CD4-positive, alpha-beta T cell (primary cell): ENCODE measurements at places on chromosomes 11 and 22.

- DNase-seq = no peak
Observed at GRCh38 chr11:85855341-85855656, at the start of gene CCDC83. Gene CCDC83 (plus strand): TSS chr11:85855383. CDS start chr11:85865124, 9,741 bp downstream.

GRCh38 chr22:21975273-21975672, 7.3 kb downstream of the TOP3B start:
- DNase-seq = no peak

GRCh38 chr11:63532799-63533475, 3.7 kb upstream of the PLAAT4 start:
- no peak for DNase-seq

DNA sequence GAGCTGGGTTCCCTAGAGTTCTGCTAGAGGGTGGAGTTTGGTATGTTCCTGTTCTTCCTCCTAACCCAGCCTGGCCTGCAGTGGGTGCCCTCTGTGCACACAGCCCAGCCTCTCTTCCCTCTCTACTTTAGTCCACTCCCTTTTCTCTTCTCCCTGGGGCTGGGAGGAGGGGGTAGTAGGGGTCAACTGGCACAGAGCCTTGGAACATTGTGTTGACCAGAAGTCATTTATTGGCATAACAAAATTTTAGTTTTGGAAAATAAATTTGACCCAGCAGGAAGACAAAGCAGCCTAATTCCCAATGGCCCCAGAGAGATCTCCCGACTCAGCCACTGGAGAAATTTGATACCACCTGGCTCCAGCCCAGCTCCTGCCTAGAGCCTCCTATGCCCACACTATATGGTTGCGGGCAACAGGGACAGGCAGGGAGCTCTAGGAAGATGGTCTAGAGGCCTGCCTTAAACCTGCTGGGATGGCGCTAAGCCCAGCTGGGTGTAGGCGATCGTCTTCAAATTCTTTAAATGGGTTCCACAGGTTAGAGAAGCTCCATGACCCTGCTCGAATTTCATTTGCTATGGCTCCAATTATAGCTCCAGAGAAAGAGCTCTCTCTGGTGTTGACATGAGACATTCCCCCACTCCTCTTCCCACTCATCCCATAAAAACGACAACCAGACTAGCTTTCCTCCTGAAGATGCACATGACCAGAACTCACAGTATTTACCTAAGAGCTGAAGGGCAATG, 9.9 kb downstream of the PCSK7 start:
- no peak for DNase-seq

DNA sequence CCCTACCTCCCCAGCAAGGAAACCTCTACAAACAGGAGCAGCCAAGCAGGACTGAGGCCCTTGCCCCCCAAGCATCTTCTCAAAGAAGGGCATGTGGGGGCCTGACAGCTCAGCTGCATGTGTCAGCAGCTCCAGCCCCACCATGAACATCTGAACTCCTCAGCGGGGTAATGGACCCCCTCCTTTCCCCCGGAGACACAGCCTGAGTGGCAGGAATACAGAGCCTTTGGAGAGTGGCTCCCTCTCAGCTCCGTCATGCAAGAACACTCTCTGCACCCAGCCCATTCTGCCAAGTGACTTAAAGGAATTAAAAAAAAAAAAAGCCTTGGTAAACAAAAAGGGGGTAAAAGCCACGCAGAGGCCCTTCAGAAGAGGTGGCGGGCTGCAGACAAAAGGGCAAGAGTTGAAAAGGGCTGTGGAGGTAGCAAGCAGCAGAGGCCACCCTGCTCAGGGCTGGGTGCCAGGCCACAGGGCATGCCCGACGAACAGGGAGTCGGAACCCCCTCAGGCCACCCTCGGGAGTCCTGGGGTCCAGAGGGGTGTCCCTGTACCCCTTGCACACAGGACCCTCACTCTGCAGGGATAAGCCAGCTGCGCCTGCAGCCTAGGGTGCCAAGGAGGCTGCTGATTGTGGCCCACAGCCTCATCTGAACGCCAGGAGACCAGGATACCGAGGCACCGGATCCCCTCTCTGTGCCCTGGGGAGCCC, 62.5 kb downstream of the MACROD1 start:
- no peak for DNase-seq

DNA sequence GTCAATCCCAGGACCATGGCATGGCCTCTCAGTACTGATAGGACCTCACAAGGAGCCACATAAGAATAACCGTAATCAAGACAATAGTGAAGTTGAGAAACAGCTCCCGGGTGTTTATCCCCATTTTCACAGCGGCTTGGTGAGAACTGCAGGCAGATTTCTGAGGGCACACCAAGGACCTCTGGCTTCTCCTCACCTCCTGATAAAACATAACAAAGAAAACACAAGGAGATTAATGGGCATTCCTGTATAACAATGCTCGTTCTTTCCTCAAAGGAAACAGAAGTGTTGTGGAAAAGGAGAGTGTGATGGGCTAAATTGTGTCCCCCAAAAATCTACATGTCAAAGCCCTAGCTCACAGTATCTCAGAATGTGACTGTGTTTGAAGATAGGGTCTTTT, 4.0 kb downstream of the SLN start:
- no peak for DNase-seq

DNA sequence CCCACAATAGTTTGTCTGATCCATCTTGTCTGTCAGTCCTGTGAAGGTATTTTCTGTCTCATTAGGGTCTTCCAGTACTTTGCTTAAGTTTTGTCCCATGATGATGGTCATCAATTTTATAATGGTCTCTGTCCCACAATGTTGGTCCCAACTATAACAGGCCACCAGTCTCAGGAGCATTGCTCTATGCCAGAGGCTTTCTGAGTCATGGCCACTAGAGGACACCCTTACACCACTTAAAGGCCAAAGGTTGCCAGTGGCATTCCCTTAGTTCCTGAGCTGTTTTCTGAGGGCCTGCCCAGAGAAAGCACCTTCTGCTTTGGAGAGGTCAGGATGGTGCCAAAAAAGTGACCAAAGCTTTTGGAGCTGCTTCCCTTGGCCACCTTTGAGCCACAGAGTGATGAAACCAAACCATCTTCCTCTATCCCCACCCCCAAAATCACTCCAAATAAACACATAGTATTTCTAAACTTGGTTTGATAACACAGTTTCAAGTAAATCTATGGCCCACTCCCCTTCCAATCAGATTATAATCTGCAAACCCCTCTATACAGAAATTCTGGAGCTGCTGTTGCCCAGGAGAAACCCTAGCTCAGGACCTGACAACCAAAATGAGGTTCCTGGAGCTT, 19.3 kb downstream of the EIF3F start:
- DNase-seq = peak; percentile 40

DNA sequence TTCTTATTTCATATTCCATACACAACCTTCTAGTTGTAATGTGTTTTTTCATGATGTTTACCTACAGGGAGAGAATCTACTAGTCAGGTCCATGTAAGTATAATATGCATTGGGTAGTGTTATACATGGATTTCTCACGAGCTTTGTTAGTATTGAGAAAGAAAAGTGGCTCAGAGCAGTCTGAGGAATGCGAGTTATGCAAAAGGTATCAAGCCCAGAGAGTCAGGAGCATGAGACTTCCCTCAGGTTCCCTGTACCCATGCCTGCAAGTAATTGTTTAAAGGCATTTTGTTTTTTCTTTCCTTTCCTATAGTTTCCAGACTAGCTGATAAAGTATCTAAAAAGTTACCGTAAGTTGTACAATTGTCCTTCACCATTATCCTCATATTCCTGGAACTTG, 66.1 kb downstream of the STK33 start:
- DNase-seq = no peak

DNA sequence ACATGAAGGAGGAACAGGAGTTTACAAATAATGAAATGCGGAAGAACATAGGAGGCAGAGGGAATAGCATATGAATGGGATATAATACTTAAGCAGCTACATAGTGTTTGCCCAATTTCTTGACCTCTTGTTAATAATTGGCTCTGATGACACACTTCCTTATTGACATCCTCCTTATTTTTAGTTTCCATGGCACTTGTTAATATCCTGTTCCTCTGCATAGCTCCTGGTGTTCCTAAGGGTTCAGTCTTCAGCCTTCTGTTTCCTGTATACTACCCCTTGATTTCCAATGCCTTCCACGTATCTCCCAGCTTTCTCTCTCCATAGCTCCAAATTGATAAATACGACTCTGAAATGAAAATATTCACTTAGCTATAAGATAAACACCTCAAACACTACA, 663.8 kb upstream of the API5 start:
- DNase-seq = no peak

DNA sequence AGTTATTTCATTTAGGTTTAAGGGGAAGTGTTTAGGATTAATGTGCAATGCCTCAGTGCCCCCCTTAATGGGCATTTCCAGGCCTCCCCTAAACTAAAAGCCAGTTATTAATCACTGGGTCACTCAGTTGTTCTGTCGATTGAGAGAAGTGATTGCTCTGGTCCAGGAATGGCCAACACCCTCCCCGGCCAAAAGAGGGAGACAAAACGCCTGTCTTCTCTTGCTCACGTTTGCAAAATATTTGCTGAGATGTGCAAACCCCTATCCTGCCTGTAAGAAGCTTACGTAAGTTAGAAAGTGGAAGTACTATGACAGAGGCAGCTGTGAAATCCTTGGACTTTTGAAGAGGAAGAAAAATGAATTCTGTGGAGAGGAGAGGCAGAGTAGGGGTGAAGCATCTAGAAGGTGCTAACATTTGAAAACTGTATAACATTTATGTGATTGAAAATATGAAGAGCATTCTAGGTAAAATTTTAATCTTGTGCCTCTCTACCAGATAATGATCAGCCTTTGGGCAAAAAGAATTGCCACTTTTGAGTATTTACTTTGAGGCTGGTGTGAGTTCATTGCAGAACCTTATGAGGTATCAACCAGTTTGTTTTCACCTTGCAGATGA, 37.7 kb downstream of the NTM start:
- DNase-seq = no peak

DNA sequence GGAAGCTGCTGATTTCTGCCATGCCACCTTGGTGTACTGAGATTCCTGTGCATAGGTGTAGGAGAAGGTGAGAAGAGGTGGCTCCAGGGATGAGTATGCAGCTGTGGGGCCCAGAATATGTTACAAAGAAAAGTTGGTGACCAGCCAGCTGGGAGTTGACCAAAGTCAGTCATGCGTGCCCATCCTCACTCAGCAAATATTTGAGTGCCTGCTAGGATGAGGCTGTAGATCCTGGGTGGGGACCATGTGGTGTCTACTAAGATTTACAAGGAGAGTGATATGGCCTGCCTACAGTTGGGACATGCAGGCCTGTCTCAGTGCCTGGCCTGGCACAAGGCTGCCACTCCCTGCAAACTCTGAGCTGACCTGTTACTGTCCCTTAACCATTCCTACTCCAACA, 19.4 kb downstream of the RNF185 start:
- DNase-seq = no peak

DNA sequence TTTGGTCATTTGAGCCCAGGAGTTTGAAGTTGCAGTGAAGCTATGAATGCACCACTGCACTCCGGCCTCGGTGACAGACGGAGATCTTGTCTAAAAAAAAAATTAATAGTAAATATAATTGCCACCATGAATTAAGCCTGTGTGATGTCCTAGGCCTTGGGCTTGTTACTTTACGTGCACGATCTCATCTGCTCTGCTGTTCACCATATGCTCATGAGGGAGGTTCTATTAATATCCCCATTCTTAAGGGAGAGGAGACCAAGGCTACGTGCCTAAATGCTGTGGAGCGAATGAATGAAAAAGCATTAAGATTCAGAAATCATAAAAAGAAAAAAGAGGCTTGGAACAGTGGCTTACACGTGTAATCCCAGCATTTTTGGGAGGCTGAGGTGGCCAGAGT, 2.6 kb upstream of the ATG2A start:
- DNase-seq = no peak

DNA sequence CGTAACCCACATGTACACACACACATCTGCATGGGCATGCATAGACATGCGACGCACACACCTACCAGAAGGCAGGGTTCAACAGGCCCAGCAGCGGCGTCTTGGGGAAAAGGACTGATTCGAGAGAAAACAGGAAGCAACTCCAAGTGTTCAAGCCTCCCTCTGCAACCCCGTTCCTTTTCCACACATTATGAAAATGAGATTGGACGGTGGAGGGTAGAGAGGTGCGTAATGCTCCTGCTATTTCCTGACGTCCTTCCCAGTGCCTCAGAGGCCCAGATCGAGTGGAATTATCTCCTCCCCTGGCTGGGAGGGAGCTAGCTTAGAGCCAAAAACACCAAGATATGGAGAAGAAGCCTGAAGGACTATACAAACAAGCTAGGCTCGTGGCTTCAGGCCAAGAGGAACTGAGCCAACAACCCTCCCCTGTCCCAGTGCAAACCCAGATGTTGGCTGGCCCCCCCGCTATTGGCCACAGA, 289.2 kb downstream of the MN1 start:
- DNase-seq = no peak

DNA sequence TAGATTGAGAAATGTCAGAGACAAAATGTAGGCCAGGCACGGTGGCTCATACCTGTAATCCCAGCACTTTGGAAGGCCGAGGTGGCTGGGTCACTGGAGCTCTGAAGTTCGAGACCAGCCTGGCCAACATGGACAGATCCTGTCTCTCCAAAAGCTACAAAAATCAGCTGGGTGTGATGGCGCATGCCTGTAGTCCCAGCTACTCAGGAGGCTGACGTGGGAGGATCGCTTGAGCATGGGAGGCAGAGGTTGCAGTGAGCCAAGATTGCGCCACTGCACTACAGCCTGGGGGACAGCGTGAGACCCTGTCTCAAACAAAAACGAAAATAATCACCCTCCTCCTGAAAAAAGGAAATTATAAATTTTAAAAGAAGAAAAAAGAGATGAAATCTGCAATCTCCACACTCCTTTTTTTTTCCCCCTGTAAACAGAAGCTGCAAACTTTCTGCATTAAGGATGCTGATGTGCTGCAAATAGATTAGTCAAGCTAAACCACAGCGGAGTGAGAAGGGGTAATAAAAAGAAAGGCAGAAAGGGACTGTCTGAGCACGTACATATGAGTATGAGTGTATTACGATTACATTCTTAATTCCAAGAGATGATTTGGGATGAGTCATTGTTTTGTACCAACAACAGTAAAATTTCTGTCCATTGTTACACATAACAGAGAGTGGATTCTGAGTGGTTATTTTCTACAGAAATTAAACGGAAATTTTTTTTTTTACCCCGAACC, 87.3 kb downstream of the SIK3 start:
- no peak for DNase-seq

- no peak for DNase-seq
Observed at GRCh38 chr11:90493379-90493778, 270.5 kb upstream of the CHORDC1 start.

DNA sequence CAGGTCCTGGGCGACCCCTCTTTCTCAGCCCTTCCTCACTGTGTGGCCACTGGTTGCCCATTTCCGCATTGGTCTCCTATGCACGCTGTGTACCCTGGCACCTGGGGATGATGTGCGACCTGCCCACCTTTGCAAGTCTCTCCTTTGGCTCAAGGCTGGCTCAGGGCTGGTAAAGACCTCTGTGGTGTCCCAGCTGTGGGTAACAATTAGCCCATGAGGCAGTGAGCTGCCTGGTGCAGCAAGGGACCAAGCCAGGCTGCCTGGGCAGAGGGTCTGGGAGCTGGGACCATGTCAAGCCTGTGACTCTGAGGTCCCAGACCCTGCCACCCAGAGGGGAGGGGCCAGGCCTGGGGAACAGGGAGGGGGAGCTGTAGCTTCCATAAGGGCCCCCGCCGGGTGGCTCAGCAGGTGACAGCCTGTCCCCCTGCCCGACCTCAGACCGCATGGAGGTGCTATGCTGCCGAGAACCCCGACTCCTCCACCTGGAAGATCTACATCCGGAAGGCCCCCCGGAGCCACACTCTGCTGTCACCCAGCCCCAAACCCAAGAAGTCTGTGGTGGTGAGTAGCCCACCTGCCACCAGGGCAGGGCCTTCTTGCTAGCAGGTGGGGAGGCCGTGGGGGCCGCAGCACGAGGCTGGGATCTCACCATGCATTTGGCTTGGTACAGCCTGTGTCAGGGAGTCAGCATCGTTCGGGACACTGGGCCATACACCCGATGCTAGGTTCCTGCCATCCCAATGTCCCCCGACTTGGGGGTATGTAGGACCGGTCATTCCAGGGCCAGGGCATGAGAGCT, 112.5 kb downstream of the KCNQ1OT1 start:
- DNase-seq = no peak
